ENCODE measurements at places on chromosomes 11 and 22.
A peak's percentile ranks its signal among the peaks of the same experiment; 100 is the strongest.

GRCh38 chr11:2998073-2998850, 6.1 kb upstream of the NAP1L4 start:
- no peak for DNase-seq

DNA sequence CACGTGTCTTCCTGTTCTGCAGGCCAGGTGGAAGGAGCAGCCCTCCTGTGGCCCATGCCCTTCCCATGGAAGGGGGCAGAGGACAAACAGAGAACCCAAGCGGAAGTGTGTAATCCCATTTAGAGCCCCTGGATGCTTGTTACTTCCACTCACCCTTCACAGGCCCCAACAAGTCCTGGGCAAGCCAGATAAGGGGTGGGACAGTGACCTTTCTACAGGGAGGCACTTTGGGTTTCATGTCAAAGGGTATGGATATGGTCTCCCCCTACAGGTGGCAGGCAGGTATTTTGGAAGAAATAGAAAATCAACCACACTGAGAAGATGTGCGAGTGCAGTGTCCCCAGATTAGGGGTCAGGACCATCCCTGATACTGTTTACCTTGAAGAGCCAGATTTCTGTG, 11.4 kb downstream of the MPEG1 start:
- no peak for DNase-seq

GRCh38 chr11:40338739-40339138, 1120.7 kb downstream of the LRRC4C start:
- peak; percentile 69 for DNase-seq

GRCh38 chr11:30015725-30016412, 961 bp downstream of the KCNA4 start:
- DNase-seq, result no peak

DNA sequence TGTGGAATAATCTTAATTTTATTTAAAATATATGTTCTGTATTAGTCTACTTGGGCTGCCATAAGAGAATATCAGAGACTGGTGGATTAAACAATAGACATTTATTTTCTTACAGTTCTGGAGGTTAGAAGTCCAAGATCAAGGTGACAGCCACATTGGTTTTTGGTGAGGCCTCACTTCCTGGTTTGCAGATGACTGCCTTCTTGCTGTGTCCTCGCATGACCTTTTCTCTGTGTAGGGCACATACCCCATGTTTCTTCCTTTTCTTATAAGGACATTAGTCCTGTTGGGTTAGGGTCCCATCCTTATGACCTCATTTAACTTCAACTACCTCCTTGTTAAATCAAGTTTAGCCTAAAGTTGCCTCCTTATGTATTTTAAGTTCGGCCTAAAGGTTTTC, 202.7 kb upstream of the MPPED2 start:
- DNase-seq, result no peak

DNA sequence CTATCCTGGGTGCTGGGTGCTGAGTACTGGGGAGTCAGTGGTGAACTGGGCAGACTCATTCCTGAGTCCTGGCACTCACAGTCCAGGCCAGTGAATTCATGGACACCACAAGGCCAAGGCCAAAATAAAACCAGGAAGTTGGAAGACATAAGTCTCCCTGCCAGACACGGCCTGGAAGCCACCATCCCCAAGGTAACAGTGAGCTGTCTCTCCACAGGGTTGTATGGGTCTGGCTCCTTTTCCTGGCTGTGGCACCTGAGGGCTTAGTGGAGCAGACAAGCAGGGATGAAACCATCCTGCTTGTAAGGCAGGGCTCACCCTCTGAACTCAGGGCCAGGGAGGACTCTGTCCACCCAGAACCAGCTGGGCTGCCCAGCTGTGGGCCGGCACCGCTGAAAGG, 54.7 kb upstream of the ALX4 start:
- DNase-seq, result no peak

- DNase-seq, result no peak
These were observed 59.3 kb downstream of the CACNA1I start for GRCh38 chr22:39629851-39630250.

DNA sequence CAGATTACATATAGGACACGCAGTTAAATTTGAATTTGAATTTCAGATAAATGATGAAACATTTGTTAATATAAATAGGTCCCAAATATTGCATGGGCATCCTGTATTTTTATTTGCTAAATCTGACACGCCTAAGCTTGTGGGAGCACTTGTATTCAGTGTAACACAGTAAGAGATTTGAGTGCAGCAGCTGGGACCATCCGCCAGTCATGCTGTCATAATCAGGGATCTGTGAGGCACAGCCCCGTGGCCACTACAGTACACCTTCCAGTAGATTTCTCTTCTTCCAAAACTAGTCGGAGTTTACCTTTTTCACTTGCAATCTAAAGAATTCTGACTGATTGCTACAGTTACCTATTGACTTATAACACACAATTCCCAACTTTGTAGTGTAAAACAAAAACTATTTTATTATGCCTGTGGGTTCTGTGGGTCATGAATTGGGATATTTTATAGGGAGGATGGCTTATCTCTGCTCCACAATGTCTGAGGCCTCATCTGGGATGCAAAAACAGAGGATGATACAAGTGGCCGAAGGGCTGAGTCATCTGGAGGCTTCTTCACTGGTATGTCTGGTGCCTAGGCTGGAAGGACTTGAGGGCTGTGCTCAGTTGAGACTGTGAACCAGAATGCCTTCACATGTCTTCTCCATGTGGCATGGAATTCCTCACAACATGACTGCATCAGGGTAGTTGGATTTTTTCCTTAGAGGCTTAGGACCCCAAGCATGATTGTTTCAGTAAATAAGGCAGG, 74.1 kb downstream of the PRSS23 start:
- DNase-seq, result no peak

- peak; percentile 32 for DNase-seq
These were observed at the start of gene PNPLA5 for GRCh38 chr22:43891360-43892182. PNPLA5 (minus strand) TSS chr22:43892013; CDS start chr22:43891880, 133 bp downstream.

- DNase-seq, result no peak
These were observed 987.6 kb downstream of the NTM start for GRCh38 chr11:132357811-132358572.

DNA sequence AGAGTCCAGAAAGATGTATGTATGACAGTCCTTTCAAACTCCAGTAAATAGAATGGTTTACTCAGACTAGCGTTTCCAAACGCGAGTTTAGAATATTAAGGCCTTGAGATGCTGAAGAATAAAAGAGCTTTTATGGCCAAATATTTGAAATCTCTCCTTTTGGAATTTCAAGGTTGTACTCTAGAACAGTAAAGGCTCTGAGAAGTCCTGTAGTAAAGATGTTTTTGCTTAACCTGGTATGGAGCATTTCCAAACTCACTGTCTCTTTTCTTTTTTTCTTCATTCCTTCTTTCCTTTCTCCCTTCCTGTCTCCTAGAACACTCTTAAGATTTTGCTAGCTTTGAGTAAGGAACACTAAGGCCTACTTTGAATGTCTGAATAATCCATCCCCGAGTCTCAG, 91.4 kb upstream of the RAG2 start:
- DNase-seq, result no peak

GRCh38 chr22:33325232-33326004, 267.2 kb upstream of the SYN3 start:
- no peak for DNase-seq

DNA sequence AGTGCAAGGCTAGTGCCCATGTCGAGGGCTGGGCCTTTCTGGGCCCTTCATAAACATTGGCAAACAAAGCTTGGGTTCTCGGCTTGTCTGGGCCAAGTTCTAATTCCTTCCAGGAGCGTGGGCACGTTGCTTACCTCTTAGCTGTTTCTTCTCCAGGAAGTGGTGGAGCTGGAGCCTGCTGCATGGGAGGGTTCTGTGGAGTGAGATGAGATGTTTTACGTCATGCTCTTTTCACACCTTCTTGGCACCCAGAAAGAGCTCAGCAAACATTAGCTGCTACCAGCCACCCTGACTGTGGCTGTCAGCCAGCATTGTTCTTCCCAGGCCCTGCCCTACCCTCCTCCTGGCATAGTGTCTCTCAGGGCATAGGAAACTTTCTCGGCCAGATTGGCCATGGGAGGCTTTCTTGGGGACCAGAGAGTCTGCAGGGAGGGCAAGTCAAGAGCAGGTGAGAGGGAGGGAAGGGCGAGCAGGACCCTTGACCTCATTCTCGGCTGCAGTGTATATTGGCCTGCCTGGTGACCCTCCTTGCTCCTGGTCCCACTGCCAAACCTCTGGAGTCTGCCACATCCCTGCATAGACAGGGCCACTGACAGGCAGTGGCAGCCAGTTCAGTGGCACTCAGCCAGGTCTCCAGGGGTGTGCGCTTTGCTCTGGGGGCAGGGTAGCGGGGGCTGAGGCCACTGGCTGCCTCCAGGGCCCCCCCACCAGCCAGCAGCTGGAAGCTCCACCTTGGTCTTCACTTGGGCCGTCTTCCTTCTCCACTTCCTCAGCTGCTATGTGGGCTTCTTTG, 98.8 kb downstream of the BCR start:
- DNase-seq, result no peak

- DNase-seq, result peak; percentile 30
These were observed 9.7 kb downstream of the USP2 start for GRCh38 chr11:119371778-119372182.

GRCh38 chr11:46333394-46333947, 13.8 kb upstream of the DGKZ start:
- DNase-seq, result peak; percentile 27

DNA sequence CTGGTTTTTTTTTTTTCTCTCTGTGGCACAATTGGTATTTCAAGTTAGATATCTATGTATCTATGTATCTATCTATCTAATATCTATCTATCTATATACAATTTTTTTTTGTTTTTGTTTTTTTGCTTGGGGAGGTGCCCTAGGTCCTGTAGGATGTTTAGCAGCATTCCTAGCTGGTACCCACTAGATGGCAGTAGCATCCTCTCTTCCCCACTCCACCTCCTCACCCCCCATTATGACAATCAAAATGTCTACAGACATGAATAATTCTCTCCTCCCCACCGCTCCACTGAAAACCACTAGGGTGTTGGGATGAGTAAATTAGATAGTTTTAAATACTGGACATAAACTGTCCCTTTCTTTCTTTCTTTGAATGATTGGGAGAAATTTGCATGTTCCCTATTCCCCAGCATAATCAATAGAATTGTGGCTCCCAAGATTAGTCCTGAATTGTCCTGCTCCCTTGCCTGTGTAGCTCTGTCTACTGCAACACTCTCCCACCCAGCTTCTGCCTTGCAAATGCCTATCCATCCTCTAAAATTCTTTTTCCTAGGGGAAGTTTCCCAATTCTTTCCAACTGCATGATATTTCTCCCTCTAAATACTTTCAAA, 1152.4 kb downstream of the LRRC4C start:
- peak; percentile 79 for DNase-seq

GRCh38 chr11:80441821-80442220, 1001.0 kb upstream of the TENM4 start:
- DNase-seq, result no peak

DNA sequence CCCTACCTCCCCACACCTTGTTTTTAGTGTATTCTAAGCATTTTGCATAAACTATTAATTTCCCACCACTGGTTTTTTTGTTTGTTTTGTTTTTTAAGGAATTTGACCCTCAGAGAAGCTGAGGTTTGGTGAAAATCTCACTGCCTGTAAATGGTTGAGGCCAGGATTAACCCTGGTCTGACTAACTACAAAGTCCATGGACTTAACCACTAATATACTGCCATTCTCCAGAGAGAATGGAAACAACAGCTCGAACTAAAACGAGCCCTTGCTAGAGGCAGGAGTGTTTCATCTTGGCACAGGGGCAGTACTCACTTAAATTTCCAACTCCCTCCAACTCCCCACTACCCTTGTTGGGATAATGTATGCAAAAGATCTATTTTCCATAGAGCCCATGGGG, 3.0 kb downstream of the CTNND1 start:
- DNase-seq, result no peak

DNA sequence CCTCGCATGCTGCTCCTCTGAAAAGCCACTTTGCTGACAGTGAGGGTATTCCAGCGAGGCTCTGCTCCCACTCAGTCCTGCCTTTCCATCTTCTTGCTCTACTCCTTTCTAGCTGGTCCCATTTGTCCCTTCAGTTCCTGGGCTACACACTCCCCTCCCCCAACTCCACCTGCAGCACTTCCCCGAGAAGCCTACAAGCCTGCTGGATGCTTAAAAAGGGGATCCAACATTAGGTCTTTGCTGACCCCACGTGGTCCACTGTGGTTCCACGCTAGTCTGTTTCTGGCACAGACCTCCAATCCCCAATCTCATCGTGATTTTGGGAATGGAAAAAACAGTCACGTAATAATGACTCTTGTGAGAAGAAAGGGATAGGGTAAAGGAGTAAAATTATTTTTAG, 121.6 kb upstream of the SNX19 start:
- DNase-seq, result no peak

DNA sequence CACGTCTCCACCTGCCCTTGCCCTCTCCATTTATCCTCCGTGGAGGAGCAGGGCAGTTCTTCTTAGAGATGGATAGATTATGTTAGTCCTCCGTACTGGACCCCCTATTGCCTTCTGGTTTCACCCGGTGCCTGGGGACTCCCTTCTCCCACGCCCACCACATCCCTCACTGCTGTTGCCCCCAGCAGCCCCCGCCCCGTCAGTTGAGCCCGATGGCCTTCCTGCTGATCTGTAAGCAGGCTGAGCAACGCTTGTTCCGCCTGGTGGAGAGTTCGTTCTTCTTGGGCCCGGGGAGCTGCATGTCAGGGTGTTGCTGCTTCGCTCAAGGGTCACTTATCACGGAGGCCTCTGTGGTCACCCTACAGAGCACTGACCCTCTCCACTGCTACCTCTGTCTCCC, 34.2 kb downstream of the B3GAT1 start:
- DNase-seq, result no peak

DNA sequence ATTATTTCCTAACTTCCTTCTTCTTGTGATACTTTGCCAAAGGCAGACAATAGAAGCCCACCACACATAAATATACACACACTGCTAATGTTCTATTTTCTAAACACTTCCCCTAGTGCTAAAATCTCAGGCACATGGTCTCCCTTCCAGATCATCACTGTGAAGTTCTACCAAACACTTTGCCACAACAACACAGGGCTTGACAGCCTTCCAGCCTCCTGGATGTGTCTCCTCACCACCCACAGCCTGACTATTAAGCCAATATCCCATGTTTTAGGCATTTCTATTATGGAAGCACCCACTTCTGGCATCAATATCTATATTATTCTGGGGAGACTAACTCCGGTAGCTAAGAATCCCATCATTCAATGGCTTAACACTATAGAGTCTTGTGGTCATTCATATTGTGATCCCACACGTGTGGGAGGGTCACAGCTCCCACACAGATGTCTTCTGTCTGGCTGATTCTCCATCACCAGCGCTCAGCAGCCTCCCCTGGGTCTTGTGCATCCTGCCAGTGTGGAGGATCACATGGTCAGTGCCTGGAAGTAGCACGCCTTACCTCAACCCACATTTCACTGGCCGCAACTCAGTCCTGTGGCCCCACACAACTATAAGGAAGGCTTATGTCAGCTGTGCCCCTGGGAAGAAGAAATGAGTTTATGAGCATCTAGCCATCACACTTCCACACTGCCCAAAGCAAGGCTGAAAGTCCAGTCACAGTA, 29.0 kb downstream of the SPATA19 start:
- DNase-seq, result no peak

GRCh38 chr22:44357966-44358465, 45.3 kb upstream of the SHISAL1 start:
- no peak for DNase-seq

GRCh38 chr11:104817973-104818372, 80.3 kb downstream of the CASP12 start:
- no peak for DNase-seq
